H7 (cell line): ENCODE measurements at places on chromosomes 5 and 9.

GRCh38 chr5:80146046-80146445 lies 109.8 kb downstream of the SERINC5 start:
- DNase-seq: no peak

DNA sequence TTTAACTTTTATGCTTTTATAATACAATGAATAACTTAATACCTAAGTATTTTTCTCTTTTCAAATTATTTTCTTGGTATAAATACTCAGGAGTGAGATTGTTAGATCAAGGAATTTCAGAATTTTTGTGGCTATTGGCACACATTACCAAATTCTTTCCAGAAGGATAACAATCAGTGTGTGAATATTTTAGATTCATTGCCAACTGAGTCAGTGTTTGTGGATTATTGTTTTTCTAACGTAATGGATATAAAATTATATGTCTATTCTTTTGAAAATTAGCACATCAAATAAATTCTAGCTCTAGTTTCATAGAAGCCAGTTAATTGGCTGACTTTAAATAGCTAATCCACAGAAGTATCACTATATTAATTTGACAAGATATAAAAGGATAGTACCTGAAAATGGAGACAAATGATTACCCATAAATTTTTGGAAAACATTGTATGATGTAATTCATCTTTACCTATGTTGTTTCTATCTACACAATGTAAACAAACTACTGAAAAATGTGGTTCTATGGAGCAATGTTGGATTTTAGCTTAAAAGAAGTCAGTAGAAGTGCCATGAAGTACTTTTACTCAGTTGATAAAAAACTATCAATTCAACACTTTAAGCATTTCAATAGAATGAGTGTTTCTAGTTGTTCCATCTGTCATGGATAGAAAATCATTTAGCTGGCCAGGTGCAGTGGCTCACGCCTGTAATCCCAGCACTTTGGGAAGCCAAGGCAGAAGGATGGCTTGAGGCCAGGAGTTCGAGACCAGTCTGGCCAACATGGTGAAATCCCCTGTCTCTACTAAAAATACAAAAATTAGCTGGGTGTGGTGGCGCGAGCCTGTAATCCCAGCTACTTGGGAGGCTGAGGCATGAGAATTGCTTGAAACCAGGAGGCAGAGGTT lies 185.1 kb downstream of the ADAMTSL1 start:
- DNase-seq: no peak

GRCh38 chr9:1748407-1748806 lies 266.7 kb upstream of the SMARCA2 start:
- DNase-seq: no peak

- no peak for DNase-seq
Measured at GRCh38 chr5:112355058-112355685, 63.9 kb downstream of the EPB41L4A start.

DNA sequence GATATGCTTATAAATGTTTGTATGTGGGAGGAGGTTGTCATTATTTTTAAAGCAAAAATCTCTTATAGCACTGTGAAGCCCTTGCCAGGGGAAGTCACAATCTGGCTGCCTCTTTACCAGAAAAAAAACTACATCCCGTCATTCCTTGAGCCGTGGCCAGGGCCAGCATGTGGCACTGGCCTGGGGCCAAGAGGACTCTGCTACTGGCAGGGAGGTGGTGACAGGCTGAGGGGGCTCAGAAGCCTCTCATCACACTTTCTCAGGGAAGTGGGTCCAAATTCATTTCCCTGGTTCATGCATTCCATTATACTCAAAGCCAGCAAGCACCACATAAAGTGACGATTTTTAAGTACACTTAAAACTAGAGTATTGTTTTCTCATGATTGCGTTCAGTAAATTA lies 457.3 kb downstream of the ZNF608 start:
- no peak for DNase-seq

DNA sequence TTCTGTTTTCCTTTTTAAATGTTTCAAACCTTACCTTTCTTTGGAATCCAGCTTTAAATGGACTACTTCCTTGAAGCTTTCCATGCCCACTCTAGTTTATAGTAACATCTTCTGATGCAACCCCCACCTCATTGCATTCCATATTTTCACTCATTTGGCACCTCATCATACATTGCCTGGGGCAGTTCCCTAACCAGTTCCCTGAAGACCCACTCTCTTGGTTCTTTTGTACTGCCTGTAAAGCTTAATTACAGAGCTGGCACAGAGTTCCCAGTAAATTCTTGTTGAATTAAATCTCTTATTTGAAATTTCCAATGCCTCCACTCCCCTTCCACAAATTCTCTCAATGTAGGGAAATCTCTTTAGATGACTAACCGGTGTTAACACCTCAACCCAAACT lies 257.2 kb downstream of the ARRDC3 start:
- no peak for DNase-seq

- DNase-seq: no peak
Measured at GRCh38 chr5:55568654-55569512, 34.1 kb upstream of the PLPP1 start.

DNA sequence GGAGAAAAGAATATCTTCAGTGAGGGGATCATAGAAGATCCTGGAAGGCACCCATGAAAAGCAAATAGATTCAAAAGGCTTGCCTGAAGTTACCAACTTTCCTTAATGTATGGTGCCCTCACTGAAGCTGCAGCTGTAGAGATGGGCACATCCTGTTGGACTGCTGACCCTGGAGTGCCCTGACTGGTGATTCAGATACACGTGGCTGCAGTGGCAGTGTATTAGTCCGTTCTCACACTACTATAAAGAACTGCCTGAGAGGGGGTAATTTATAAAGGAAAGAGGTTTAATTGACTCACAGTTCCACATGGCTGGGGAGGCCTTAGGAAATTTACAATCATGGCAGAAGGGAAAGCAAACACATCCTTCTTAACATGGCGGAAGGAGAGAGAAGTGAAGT lies 80.3 kb downstream of the OSMR start:
- DNase-seq: no peak

DNA sequence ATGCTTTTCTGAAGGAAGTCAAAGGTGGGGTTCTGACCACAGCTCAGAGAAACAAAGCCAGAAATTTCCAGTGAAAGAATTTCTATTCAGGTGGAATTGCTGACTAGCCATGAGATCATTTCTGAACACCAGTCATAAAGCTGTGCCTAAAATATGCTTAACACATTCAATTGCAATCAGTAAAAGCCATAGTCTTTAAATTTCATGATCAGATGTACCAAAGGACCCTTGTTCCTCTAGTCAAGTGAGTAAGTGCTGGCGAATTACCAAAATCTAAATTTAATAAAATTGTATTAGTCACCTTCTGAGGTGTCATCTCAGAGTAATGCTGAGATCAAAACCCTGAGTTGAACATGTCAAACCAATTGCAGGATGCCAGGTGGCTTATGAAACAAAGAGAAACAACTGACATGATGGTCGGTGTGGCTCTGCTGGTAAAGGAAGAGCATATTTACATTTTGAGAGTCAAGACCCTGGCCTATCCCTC lies 334.2 kb upstream of the CCNH start:
- no peak for DNase-seq

- no peak for DNase-seq
Measured at GRCh38 chr5:140035881-140036280, 7.2 kb downstream of the NRG2 start.

DNA sequence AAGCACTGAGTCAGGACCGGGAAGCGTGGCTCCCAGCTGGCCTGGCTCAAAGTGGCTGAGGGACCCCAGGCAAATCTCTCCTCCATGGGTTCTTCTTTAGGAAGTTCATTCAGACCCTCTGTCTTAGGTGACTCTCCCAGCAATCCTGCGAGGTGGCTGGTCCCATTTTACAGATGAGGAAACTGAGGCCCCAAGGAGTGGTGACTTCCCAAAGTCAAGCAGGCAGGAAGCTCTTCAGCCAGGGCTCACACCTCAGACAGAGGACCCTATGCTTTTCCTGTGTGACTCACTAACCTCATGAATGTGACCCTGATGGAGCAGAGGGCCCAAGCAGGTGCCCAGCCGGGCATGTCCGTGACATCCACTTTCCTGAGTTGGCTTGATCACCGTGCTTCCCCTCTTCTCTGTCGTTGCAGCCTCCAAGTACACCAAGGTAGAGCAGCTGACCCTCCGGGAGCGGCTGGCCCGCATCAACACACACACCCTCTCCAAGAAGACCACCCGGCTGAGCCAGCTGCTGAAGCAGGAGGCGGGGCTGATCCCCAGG lies 36.5 kb downstream of the ARHGEF37 start:
- DNase-seq: no peak

DNA sequence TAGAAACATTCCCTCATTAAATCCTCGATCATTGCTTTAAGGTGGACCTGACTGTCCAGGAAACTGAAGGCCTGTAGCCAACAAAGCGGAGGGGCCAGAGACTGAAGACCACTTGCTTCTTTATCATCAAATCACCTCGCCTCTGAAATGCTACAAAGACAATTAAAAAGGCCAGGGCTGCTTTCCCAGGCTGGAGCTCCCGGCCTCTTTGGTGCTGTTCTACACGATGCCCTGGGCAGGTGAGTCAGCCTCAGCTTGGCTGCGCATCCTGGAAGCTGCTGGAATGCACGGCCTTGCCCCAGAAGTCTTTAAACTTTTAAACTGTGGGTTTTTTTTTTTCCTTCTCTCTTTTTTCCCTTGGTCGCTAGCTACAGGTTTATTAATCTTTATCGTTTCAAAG lies 46.5 kb downstream of the SH3PXD2B start:
- DNase-seq: no peak

DNA sequence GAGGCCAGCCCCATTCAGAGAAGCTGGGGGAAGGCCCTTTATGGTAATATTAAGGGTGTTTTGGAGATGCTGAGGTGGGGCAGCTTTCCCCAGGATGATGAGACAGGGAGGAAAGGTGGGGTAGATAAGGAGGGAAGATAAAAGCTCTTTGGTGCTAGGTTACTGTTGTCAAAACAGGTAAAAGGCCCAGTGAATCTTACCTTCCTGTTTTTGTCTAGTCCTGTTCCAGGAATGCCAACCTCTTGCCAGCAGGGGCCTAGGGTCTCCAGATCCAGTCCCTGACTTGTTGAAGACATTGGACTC lies 797 bp upstream of the CCL27 start:
- no peak for DNase-seq

DNA sequence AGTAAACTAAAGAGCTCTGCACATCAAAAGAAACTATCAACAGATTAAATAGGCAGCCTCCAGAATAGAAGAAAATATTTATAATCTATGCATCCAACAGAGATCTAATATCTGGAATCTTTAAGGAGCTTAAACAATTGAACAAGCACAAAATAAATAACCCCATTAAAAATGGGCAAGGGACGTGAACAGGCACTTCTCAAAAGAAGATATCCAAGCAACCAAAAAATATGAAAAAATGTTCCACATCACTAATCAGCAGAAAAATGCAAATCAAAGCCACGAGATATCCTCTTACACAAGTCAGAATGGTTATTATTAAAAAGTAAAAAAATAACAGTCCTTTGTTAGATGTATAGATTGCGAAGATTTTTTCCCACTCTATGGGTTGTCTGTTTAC lies 109.1 kb upstream of the TRPC7 start:
- no peak for DNase-seq

- DNase-seq: peak; percentile 43
Measured at GRCh38 chr5:73591102-73591695, 25.7 kb downstream of the UTP15 start.

GRCh38 chr9:116724123-116724522 lies 37.0 kb downstream of the TRIM32 start:
- DNase-seq: no peak

DNA sequence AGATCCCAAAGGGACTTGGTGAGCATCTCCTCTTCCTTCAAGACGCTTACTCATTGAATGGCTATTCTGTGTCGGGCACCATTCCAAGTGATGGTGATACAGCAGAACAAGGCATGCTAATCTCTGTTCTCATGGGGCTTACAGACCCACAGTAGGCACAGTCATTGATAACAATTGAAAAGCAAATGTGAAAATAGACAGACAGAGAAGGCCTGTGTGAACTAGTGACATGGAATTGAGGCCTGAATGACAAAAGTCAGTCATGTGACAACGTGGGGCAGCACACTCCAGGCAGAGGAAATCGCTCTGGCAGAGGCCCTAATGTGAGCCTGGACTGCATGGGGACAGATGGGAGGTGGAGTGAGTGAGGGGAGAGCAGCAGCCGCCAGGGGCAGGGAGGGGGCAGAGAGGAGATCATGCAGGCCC lies 70.7 kb upstream of the CPLX2 start:
- peak; percentile 47 for DNase-seq

DNA sequence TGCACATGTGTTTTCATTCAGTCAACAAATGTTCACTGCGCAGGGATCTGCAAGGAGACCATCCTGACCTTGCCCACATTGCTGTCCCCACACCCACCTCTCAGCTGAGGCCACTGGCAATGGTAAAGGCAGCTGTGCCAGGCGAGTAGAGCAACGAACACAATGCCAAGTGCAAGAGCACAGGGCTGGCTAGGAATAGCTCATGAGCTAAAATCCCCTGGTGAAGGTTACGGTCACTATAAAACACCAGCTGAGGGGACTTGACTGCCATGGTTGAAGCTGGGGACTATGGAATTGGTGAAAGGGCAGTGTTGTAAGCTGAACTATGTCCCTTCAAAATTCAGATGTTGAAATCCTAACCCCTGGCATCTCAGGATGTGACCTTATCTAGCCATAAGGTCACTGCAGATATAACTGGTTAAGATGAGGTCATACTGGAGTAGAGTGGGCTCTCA lies 96.1 kb downstream of the OTULIN start:
- DNase-seq: no peak

- DNase-seq: peak; percentile 43
Measured at GRCh38 chr5:126975796-126976195, 54.6 kb downstream of the MARCHF3 start.

DNA sequence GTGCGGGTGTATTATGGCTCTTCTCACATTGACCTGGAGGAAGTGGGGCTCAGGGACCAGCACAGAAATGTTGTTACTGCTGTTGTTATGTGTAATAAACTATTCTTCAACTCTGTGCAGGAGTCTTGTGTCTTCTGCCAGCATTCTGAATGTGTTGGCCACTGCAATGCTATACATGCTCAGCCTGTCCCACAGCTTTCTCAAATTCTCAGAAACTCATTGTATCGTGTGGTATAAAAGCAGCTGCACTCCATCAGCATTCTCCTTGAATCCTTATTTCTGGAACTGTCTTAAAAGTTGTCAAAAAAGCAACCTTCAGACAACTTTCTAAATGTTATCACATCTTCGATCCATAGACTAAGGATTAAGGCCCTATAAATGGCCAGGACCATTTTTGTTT lies 72.0 kb downstream of the ZNF474 start:
- no peak for DNase-seq

GRCh38 chr9:127783111-127784008 lies 2.5 kb upstream of the CDK9 start:
- DNase-seq: peak; percentile 66

DNA sequence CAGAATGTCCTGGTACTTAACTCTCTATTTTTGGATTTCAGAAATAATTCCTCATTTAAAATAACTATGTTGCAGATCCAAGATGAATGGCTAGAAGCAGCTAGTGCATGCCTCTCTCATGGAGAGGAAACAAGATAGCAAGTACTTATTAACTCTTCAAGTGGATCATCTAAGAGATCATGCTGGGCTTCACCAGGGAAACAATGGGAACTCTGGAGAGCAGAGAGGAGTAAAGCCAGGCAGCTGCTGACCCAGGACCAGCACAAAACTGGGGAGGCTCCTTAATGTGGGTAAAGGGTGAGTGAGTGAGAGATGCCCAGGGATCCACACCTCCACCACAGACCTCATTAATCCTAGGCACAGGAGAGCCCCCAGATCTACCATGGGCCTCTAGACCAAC lies 897.8 kb upstream of the ACO1 start:
- no peak for DNase-seq

- no peak for DNase-seq
Measured at GRCh38 chr5:86971034-86971571, 296.6 kb upstream of the RASA1 start.
